SHP77 (cell line): ENCODE measurements at places on chromosomes 1 and 21.
A peak's percentile ranks its signal among the peaks of the same experiment; 100 is the strongest.

DNA sequence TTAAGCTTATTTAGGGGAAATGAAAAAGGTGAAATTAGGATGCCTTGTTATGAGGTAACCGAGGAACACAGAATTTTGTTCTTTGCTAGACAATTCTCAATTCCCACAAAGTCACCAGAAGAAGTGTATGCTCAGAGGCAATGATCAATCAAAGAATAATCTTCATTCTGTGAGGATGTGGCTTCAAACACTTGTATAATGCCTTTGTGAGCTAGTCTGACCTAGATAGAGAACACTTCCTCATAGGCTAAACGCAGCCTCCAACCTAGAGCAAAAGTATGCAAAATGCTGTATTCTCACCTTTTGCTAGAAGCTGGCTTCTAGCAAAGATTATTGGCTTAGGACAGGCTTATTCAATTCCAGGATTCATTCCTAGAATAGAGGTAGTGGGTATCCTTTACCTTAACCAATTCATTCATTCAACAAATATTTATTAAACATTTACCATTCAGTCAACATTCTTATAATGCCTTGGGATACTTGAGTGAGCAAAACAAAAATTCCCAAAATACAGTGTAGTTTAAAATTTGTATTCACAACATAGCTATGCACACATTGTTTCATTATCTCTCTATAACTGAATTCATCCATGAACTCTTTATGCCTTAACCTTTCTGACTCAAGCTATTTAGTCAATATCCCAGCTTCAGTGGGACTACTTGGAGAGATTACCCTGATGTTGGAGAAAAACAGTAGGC lies 530.2 kb downstream of the PTPRC start:
- DNase-seq: no peak

DNA sequence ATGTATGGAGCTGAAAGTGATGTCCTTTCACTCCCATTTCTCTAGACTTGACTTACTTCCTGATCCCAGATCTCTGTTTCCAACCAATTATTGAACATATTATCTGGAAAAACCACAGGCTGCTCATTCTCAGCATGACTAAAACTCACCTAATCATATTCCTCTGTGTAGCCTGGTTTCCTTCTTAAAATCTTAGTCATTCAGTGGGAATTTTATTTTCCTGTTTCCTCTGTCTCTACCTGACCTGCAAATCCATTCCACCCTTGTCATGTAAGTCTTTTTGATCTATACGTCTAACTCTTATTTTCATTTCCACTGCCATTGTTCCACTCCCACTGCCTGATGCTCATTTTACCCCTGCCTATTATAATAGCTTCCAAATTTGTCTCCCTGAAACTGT lies 67.9 kb upstream of the APOBEC4 start:
- no peak for DNase-seq

GRCh38 chr1:210397681-210398080 lies 69.0 kb downstream of the HHAT start:
- no peak for DNase-seq

GRCh38 chr1:212635141-212635631 lies 26.6 kb downstream of the ATF3 start:
- DNase-seq: no peak

DNA sequence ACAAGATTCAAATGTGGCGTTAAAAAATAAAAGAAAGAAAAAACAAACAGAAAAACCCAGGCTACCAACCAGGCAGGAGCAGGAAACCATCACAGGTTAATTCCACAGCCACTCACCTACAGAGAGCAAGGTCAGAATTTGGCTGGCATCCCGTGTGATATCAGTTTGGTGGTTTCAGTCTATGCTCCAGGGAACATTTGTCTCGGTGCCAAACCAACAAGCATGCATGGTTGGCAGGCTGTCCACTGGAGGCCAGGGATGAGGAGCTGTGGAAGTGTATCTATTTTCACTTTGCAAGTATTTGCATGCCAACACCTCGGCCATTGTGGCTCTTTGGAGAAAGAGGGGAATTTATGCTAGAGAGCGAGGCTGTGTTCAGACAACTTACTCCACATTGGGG lies 53.1 kb upstream of the PROX1 start:
- no peak for DNase-seq

DNA sequence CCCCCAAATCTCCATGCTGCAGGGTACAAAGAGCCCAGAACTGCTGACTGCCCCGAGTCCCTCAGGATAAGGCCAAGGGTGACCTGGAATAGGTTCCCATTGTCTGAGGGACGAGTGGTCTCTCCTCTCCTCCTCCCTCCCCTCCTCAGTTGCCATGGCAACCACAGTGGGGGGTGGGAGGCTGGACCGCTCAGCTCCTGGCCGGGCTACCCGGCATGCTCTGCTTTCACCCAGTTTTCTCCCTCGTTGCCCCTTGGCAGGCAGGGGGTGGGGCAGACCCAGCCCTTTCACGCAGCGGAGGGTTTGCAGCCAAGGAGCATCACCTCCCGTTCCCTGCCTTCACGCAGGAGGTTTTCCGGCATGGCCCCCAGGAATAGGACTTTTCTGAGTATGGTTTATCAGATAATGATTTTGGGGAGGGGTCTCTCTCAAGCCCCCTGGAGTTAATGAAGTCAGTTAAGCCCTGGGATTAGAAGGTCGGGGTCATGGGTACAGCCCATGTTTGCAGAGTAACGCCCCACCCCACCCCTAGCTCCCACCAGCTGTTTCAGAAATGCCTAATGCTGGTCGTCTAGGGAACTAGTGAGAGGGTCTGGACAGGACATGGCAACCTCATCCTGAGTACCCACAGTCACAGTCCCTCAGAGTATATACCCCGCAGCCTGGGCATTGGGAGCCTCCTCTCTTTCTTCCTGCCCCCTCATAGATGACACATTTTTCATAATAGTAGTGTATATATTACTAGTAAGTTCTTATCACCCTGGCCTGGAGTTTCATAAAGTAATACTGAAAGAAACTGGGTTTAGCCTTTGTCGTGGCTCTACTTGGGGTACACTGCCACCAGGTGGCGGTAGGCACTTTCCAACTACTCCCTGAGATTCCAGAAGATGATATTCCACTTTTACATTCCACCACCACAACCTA lies 20.7 kb downstream of the C1QB start:
- peak; percentile 27 for DNase-seq
